IMR-90 (cell line): ENCODE measurements at places on chromosomes 6 and 20. TPM values are rescaled to one million over a fixed set of nuclear protein-coding genes. Genes with fewer than 3 reads are reported as not detected.
A peak's percentile ranks its signal among the peaks of the same experiment; 100 is the strongest.

TLDC2 gene
- total RNA-seq: under 0.01 and 0.18 TPM in 2 replicates

ID4 gene
- total RNA-seq: 3.0 and 11.1 TPM in 2 replicates

ENPP5 gene
- under 0.01 TPM in 1 of 2 replicates, not detected in the other for total RNA-seq

ARG1 gene
- total RNA-seq: not detected in 2 replicates

- no peak for DNase-seq
Measured at GRCh38 chr6:115908906-115909559, 151.7 kb downstream of the FRK start.

GRCh38 chr20:48404598-48404997 is 423.2 kb downstream of the PREX1 start:
- no peak for DNase-seq

DNA sequence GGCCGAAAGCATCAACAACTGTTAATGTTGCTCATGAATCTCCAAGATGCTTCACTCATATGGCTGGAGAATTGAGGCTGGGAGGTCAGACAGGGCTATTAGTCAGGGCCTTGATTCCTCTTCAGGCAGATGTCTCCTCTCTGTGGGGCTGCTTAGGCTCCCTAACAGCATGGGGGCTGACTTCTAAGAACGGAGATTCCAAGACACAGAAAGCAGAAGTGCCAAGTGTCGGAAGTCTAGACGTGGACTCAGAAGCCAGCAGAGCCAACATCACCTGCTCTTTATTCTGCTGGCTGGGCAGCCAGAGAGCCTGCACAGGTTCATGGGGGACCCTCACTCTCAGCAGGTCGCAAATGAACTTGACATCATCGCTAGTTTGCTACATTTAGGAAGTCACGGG is 279.8 kb downstream of the CDH26 start:
- no peak for DNase-seq

DNA sequence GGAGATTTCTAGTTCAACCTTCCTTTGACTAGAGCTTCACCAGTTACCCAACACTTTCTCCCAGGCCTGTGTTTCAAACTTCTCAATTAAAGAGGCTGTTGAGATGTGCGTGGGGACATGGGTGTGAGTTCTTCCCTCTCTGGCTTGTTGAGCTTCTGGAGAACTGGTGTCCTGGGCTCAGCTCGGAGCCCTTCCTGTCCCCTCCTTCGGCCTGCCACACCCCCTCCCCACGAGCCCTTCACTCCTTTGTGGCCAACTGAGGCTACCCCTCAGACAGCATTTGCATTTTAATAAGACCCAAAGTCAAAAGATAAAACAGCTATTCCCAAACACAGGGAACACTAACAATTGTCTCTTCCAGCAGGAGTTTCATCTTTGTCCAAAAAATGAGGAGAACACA is 123.3 kb upstream of the MLN start:
- DNase-seq: no peak

DNA sequence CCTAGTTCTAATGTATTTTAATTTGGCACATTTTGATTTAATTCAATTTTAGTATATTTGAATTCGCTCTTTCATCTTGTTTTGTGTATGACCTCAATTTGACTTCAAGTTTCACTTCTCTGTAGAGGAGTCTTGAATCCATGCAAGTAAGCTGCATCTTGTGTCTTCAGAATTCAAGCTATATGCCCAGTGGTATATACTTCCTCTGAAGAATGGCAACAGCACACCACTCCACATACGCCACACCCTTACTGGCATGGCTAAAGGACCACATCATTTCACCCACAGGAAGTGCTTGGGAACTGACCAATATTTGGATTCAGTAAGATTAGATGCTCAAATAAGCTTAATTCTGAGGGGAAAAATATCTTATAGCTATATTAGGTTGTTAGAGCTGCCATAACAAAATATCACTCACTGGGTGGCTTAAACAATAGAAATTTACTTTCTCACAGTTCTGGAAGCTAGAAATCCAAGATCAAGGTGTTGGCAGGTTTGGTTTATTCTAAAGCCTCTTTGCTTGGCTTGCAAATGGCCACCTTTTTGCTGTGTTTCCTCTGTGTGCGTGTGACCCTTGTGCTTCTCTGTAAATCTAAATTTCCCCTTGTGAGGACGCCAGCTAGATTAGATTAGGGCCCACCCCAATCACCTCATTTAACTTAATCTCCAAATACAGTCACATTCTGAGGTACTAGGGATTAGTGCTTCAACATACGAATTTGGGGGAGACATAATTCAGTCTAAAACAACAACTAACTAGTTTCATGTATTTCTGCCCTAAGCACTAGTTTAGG is 2.8 kb upstream of the ASF1A start:
- no peak for DNase-seq

DNA sequence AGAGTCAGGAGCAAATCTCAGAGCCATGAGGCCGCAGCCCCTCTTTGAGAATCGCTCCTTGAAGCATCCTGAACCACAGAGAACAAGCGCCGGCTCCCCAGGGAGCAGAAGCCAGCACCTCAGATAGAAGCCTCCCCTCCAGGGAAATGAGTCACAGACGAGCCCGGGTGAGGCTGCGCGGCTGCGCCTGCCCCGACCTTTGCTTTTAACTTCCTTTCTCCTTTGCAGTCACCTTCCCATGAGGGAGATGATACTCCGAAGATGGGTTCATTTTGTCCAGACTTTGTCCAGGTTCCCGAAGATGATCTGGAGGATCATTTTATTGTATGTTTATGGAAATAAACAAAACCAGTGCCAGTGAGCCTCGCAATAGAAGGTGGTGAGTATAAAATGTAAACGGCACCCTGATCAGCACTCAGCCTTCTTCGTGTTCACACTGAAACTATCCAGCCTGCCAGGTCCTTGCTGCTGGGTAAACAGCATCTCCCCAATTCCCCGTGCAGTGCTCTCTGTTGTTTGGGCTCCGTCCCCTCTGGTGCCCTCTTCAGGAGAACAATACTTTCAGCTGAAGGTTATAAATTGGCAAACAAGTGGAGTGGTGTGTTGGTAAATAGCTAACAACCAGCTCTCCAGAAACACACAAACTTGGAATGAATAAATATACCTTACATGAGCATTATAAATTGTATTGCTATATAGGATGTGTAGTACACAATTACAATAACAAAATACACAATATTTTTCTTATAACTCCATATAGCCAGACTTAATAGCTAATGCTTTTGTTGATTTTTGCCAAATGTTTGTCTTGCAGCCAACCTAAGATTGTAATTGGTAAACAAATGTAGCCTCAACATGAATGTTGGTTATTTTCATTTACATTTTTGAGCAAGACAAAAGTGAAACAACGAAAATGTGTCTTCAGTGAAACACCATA is 41.4 kb upstream of the TMEM181 start:
- DNase-seq: peak; percentile 69
